ENCODE measurements at places on chromosomes 6 and 20.

DNA sequence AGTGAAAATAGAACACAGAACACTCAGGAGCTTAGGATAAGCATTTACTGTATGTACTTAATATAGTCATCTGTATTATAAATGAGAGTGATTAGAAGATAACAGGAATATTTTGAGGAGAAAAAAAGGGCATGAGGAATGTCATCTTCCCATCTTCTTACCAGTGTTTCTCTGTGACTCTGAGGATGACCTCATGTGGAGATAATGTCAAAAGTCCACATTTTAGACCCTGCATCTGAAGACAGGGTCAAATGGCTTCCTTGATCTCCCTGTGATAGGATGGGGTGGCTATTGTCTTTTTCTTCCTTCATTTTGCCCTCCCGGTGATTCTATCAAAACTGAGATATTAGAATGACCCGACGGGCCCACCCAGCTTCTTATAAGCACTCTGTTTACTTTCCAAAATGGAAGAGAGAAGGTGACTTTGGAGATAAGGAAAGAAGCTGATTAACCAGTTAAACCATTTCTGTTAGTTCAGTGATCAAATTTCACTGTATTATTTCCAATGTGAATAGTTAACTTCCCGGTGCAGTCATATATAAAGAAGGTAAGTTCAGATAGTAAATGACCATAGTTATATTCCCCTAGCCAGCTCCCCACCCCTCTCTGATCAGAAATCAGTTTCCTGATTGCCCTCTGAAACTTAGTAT, 115.7 kb upstream of the SALL4 start:
- DNase-seq, result no peak

GRCh38 chr6:4977468-4977867, 26.4 kb downstream of the RPP40 start:
- DNase-seq, result no peak

DNA sequence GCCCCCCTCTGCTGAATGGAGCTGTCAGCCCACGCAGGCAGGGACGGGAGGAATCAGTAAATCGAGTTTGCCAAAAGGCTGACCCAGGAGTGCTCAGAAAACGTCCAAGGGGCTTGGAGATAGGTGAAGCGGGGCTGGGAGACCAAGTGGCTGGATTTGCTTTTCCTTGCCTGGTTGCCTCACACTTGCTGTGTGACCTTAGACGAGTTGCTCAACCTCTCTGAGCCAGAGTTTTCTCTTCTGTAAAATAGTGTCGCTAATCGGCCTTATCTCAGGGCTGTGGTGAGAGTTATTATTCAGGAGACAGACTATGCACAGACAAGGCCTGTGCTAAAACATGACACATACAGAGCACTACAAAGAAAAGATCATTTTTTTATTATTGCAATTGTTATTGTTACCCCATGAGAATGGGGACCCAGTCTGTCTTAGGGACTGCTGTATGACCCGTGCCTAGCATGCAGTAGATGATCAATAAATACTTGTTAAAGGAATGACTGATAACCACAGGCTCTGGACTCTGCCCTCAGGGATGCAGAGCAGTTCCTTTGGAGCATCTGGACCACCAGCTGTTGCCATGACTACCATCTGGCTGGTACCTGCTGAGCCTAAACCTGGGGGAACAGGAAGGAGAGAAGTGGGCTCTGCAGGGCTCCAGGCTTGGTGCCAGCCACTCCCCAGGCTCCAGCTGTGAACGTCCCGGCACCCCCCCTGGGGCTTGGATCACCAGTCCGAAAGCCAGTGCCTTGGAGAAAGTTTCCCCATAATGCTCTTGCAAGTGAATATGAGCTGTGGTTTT, 901 bp downstream of the KCNK15 start:
- DNase-seq, result no peak

- DNase-seq, result no peak
Observed at GRCh38 chr6:167569879-167570278, 245.0 kb downstream of the TTLL2 start.

DNA sequence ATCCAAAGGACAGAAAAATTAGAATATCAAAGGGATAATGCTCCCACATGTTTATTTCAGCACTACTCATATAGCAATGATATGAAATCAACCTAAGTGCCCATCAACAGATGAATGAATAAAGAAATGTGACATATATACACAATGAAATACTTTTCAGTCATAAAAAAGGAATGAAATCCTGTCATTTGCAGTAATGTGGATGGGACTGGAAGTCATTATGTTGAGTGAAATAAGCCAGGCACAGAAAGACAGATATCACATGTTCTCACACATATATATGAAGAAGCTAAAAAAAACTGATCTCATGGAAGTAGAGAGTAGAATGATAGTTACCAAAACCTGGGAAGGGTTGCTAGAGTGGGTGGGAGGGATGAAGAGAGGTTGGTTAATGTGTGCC, 135.7 kb downstream of the IBTK start:
- no peak for DNase-seq

- DNase-seq, result no peak
Observed at GRCh38 chr6:88143421-88144157, 22.6 kb downstream of the CNR1 start.

GRCh38 chr6:122130026-122130348, 269.5 kb upstream of the HSF2 start:
- DNase-seq, result no peak

- DNase-seq, result no peak
Observed at GRCh38 chr6:129498541-129498940, 211.4 kb downstream of the ARHGAP18 start.

GRCh38 chr6:158803733-158804143, 15.4 kb downstream of the EZR start:
- DNase-seq, result no peak

- DNase-seq, result no peak
Observed at GRCh38 chr20:63658749-63659187, 656 bp downstream of the RTEL1 start.

- no peak for DNase-seq
Observed at GRCh38 chr6:13703496-13703895, 8.1 kb downstream of the RANBP9 start.

DNA sequence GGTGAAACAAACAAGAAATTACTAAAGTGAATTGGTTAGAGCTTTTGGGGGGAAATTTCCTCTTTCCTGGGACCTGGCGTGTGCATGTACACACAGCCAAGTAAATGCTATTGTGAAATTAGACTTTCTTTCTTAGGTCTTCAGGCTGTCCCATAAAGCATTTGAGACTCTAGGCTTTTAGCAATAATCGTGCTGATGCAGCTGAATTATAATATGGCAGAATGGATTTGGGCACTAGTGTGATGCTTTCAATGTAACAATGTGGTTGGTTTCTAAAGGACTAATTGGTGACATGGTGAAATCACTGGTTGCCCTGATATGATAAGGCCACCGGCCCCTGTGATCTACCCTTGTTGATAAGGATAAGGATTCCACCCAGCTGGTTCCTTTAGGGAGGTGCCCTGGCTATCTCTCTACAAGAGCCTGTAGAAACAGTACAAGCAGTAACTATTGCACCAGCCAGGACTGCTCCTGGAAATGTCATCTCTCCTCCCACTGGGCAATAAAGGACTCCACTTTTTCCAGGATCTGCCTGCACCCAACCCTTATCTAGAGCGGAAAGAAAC, 164.1 kb downstream of the TFAP2A start:
- no peak for DNase-seq

DNA sequence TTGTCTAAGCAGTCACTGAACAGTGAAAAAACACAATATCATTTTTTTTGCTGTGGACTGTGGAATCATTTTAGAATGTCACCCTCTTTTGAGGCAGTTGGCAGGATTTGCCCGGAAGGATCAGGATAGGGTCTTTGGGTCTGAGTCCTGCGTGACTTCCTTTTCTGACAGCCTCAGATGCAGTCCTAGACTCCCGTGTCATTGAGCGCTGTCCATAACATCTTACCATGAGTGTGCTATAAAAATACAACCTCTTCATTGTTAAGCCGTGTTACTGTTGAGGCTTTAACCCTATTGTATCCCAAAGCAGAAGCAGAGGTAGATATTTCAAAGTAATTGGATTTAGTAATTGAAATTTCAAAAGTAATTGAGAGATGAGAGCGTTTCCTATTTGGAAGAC, 30.6 kb downstream of the ARID1B start:
- DNase-seq, result no peak

DNA sequence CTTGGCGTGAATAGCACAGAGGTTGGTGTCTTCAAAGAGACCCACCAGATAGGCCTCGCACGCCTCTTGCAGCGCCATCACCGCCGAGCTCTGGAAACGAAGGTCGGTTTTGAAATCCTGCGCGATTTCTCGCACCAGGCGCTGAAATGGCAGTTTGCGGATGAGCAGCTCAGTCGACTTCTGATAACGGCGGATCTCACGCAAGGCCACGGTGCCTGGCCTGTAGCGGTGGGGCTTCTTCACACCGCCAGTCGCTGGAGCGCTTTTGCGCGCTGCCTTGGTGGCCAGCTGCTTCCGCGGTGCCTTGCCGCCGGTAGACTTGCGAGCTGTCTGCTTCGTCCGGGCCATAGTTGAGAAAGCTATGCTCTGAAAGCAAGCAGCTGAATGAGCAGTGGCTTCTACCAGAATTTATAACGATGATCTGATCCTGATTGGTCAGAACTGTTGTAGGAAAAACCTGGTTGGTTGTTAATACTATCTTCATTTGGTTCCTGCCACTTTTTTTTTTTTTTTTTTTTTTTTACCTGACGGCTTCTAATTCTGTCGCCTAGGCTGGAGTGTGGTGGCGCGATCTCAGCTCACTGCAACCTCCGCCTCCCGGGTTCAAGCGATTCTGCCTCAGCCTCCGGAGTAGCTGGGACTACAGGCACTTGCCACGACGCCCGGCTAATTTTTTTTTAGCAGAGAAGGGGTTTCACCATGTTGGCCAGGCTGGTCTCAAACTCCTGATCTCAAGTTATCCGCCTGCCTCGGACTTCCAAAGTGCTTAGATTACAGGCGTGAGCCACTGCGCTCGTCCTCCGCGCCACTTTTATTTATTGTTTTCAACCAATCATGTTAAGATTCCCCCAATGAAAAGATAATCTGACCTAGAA, 21.5 kb downstream of the OR2B2 start:
- no peak for DNase-seq

- DNase-seq, result no peak
Observed at GRCh38 chr20:13249118-13249797, 28.2 kb downstream of the ISM1 start.

- no peak for DNase-seq
Observed at GRCh38 chr6:68911334-68911733, 276.3 kb downstream of the ADGRB3 start.

GRCh38 chr20:19851861-19852260, 93.8 kb downstream of the RIN2 start:
- DNase-seq, result no peak

- DNase-seq, result no peak
Observed at GRCh38 chr20:34260208-34260942, 19.2 kb downstream of the ASIP start.

DNA sequence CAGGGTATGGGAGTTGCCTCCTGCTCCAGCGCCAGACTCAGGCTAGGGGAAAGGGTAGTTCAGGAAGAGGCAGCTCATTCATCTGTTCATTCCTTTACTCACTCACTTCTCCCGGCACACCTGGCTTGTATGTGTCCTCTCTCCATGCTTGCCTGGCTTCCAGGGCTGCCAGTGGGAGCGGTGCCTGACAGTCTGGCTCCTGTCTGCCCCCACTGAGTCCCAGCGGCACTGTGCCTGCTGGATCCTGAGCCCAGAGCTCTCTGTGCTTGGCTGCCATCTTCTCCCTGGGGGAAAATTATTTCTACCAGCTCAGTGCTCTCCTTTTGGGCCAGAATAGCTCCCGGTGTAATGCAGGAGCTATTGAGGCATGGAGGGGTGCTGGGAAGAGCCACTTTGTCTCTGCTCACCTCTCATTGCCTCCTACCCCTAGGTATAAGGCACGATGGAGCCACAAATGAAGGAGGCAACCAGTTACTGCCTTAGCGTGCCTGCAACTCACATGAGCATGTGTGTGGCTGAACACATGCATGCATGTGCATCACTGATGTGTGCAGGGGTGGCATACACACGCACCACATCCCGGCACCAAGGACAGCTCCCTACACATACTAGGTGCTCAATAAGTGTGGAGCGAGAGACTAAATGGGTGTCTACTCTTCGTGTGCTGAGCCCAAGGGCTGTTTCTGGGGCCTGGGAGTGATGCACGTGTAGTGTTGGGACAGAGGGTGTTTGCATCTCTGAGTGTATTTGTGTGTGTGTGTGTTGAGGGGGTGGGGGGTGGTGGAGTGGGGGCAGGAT, 46.6 kb downstream of the CDH22 start:
- DNase-seq, result no peak

GRCh38 chr6:105794239-105794638, 291.9 kb upstream of the PRDM1 start:
- DNase-seq, result no peak

DNA sequence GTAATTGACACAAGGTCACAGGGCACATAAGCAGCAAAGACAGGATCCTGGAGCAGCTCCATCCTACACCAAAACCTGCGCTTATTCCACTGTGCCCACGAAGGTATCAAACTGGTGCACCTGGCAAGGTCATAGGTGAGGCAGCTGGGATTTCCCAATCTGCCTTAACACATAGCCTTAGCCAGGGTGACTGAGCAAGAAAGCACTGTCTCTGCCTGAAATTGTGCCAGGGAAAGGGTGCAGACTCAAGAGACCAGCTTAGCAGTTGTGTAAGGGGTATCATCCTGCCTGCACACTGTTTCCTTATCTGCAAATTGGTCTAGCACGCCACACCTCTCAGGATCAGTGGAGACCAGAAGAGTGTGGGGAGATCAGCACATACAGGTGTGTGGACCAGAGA, 82.8 kb downstream of the MAFB start:
- no peak for DNase-seq

DNA sequence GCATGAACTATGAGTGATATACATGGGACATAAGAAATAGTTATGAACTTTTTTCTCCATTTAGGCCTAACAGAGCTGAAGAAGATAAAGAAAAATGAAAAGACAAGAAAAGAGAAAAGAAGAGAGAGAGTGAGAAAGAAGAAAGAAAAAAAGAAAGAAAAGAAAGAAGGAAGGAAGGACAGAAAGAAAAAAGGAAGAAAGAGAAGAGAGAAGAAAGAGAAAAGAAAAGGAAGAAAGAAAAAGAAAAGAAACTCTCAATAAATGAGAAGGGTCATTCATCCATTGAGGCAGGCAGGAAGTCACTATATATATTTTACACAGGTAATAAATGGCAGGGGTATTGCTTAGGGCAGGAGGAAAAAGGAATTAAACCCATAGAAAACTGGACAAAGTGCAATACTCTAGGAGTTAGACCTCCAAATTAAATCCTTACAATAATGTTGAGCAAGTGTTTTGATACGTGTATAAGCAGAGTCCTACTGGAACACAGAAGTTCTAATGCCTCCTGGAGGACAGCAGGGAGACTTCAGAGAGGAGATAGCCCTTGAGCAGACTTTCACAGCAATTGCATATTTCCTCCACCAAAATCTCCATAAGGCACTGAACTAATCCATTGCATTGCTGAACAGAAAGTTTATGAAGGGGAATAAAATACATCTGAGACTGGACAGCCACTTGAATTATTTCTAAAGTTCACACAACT, 86.4 kb upstream of the TENT5A start:
- no peak for DNase-seq

- no peak for DNase-seq
Observed at GRCh38 chr6:144401736-144402733, 116.9 kb downstream of the UTRN start.

DNA sequence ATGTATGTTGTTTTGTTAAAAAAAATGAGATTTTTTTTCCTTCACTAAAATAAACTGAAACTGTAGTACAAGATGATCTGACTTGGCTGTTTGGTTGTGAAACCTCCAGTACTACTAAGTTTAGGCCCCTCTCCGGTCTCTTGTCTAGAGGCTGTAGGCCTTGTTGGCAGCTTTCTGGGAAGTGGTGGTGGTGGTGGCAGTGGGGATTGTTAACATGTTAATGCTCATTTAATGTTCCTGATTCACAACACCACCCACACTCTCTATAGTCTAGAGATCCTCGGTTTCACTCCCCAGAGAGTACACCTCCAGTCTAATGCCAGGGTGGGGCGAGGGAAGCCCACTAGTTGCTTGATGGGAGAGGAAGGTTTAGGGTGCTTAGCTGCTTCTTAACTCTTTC, 24.1 kb downstream of the STK4 start:
- DNase-seq, result no peak
